ENCODE measurements at places on chromosomes 11 and 22.

GRCh38 chr11:19216709-19217374 is 15.1 kb upstream of the CSRP3 start:
- no peak for DNase-seq

- peak; percentile 54 for DNase-seq
Observed at GRCh38 chr22:30423301-30423958, 2.1 kb upstream of the MTFP1 start.

DNA sequence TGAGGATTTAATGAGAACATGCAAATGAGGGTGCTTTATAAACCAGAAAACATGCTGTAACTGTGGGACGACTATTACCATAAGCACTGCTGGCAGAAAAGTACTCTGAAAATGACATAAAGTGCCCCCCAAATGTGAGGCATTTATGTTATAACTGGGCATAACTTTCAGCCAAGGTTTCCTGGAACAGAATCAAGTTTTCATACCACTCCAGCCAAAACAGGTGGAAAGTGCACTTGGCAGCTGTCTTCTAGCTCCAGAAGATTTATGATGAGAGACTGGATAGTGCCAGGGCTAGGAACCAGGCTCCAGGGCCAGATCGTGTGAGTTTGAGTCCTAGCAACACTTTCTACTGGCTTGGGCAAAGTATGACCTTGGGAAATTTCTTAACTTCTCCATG is 339.2 kb downstream of the TENM4 start:
- no peak for DNase-seq

- DNase-seq, result no peak
Observed at GRCh38 chr22:24067587-24068376, 56.7 kb downstream of the CABIN1 start.

- DNase-seq, result peak; percentile 47
Observed at GRCh38 chr11:43359422-43359818, 700 bp downstream of the TTC17 start.

DNA sequence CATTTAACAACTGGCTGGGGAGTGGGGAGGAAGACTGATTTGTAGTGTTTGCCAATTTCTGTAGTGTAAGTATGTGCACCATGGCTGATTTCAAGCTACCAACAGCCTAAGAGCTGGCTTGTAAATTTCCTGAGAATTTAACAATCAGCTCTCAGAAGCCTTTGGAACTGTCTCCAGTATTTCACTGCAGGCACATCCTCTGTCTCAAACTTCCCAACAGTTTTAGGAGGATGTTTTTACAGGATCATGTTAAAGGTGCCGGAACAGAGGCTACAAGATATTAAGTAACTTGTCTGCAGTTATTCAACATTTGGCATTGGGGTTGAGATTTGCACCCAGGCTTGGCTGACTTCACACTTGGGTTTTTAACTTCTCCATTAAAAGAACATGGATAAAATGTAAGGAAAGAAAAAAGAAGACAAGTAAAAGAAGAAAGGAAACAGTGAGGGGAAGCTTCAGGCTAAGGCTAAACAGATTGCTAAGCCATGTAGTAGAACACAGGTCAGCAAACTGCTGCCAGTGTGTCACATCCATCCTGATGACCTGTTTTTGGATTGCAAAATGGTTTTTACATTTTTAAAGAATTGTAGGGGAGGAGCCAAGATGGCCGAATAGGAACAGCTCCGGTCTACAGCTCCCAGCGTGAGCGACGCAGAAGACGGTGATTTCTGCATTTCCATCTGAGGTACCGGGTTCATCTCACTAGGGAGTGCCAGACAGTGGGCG is 204.8 kb upstream of the SESN3 start:
- DNase-seq, result no peak

- DNase-seq, result no peak
Observed at GRCh38 chr22:42301077-42301741, 30.8 kb upstream of the TCF20 start.

DNA sequence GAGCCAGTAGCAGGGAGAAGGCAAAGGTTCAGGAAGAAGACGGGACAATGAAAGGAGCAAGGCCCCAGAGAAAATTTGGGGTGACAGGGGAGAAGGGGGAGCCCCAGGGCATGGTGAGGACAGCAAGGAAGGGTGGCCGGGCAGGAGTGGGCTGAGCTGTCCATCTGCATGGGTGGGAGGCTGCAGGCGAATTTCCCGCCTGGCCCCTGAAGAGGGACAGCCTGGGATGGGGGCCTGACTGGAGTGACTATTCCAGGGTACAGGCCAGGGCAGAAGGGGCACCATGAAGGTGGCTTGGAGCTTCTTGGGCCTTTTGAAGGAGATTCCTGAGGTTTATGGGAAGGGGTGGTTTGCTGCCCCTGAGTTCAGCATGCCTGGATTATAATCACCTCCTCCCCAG is 56.2 kb downstream of the WNT11 start:
- no peak for DNase-seq

- no peak for DNase-seq
Observed at GRCh38 chr22:49770547-49771265, 57.0 kb downstream of the BRD1 start.

DNA sequence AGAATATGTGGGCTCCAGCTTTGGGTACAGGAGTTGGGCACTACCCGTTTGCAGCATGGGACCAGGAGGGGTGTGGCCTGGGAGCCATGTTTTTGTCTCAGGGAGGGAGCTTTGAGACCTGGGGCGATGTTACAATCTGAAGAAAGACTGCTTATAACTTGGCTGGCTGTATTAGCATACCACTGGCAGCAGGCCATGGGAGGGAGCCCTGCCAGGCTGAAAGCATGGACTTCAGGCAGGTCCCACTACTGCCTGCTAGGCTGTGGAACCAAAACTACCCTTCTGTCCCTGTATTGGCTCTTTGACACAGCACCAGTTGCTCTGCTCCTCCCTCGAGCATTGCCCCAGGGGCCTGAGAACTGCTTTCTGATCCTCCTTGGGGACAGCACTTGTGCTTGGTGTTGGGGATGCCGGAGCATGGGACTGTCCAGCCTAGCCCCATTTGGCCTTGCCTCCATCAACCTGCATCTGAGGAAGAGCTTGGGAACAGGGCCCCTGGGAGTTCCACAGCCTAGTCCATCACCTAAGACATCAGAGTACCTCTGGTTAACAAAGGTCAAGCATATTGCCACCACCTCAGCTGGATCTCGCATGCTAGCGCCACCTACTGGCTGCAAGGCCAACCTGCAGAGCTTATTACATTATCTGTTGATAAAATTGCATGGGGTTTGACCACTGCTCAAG is 217.4 kb downstream of the SBF2 start:
- DNase-seq, result peak; percentile 62

- DNase-seq, result no peak
Observed at GRCh38 chr11:59262177-59262818, 49.6 kb upstream of the MPEG1 start.

DNA sequence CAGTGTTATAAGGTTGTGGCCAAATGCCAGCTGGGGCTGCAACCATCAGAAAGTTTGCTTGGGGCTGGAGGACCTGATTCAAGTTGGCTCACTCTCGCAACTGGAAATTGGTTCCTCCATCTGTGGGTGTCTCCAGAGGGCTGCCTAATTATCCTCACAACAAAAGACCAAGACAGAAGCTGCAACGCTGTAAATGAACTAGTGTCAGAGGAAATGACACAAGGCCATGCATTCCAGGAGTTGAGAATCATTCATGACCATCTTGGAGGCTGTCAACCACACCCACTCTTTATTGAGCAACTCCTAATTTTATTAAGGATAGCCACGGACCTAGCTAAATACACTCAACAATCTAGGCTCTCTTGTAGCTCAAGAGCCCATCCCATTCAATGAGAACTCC is 1060.8 kb downstream of the OPCML start:
- DNase-seq, result no peak

DNA sequence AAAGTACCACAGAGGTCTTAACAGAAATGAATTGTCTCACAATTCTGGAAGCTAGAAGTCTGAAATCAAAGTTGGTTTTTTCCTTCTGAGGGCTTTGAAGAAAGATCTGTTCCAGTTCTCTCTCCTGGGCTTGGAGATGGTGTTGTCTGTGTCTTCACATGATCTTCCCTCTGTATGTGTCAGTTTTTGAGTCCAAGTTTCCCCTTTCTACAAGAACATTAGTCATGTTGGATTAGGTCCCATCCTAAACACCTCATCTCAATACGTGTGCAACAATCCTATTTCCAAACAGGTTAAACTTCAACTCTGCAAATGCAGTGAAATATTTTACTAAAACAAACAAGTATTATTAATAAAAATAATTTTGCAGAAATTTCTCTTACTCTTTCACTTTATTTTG is 3.1 kb upstream of the PTS start:
- DNase-seq, result no peak

GRCh38 chr11:94768602-94769541 is 716 bp downstream of the AMOTL1 start:
- DNase-seq, result peak; percentile 36

GRCh38 chr22:37098976-37099591 is 10.4 kb downstream of the TMPRSS6 start:
- DNase-seq, result no peak

DNA sequence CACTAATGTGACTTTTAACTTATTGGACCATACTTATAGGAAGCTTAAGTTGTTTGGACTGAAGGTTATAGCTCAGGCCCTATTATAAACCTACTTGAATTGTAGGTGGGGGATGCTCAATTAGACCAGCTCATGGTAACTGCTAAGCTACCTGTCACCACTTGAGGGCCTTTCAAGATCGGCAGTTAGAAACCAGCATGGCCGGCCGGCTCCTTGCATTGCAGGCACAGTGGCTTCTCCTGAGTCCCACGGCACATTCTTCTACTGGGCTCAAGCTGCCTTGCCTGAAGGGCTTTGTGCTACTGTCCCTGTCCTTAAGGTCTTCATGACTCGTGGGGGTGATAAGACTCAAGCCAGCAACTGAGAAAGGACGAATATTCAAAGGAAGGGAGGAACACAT is 70.8 kb downstream of the TBC1D22A start:
- DNase-seq, result no peak

DNA sequence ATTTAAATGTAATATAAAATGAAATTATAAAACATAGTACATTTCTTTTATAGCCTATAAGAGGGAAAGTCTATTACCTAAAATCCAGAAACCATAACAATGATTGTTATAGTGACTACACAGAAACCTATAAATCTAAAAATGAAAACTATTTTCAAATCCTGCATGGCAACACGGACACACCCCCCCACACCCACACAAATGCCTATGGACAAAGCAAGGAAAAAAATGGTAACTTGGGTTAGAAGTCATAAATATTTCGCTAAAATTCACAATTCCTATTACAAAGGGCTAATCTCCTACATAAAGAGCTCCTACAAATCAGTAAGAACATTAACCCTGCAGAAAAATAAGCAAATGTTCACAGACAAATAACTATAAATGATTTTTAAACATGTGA is 56.4 kb downstream of the GAB2 start:
- DNase-seq, result no peak

- DNase-seq, result no peak
Observed at GRCh38 chr11:83680321-83680720, 394.2 kb upstream of the CCDC90B start.

DNA sequence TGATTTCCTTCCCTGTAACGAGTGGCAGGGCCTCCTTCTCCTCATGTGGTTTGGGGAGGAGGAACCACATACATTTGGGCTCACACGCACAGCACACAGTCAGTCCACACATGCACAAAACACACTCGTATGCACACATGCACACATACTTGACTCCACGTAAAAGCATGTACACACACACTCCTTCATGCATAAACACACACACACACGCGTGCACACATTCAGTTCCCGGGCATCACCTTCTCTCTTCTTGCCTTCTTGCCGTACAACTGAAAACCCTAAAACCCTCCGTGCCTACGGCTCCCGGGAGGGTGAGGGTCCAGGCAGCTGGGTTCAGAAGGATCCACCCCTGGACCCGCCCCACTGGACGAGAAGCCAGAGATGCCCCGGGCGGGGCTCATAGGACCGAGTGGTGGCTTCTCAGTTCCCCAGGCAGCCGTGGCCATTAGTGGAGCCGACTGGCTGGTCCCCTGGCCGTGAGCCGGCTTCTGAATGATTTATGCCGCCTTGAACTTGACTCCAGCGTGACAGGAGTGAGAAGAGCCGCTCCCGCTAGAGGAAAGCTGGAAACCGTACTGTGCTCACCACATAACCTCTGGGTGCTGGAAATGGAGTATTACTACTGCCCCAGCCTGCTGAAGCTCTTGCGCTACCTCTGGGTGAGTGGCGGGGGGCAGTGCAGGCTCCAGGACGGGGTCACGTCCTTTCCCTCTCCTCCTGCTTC is 117.4 kb downstream of the KIAA1671 start:
- no peak for DNase-seq

DNA sequence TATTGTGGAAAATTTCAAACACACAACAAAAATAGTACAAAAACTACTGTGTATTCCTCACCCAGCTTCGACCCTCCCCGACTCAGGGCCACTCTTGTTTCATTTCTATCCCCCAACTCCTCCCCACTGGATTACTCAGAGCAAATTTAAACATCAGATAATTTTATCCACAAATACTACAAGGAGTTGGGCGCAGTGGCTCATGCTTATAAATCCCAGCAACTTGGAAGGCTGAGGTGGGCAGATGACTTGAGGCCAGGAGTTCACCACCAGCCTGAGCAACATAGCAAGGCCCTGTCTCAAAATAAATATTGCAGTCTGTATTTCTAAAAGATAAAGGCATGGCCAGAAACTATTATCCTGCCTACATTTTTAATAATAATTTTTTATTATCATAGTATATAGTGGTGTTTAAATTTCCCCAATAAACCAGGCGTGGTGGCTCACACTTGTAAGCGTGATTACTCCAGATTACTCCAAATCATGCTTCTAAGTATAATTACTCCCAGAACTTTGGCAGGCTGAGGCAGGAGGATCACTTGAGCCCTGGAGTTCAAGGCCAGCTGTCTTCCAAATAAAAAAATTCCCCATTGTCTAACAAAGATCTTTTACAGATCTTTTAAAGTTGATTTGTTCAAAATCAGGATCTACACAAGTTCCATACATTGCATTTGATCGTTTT is 39.8 kb downstream of the LRRC32 start:
- DNase-seq, result no peak

- peak; percentile 34 for DNase-seq
Observed at GRCh38 chr11:7353100-7353499, 101.4 kb downstream of the SYT9 start.

- DNase-seq, result no peak
Observed at GRCh38 chr11:33742249-33742851, 6.1 kb upstream of the CD59 start.

DNA sequence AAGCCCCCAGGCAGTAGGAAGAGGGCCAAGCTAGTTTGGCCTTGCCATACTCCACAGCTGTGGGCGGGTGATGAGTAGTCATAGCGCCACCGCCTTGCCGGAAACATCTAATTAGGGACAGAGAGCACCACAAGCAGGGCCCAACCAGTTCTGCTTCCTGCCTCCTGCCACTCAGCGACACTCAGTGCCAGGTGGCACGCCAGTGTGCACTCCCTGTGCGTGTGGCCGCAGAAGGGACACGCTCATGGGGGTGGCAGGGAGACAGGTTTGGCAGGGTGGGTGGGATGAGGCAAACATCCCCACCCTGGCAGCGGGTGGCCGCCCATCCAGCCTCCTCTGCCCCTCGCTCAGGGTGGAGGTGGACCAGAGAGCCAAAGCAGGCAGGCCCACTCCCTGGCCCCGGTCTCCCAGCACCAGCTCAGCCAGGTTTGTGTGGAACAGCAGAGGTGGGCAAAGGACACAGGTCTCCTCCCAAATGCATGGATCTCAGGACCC is 4.9 kb downstream of the OVOL1 start:
- no peak for DNase-seq

Data from testis (tissue), 5 donors.